ENCODE measurements at places on chromosomes 1 and 21. TPM values are rescaled to one million over a fixed set of nuclear protein-coding genes. Genes with fewer than 3 reads are reported as not detected.

LAD1 gene
- polyA plus RNA-seq, result not detected

RNU1-4 gene
- 55.0 TPM for polyA plus RNA-seq

GNAT2 gene
- not detected for polyA plus RNA-seq

PKP1 gene
- not detected for polyA plus RNA-seq

OR2T33 gene
- polyA plus RNA-seq, result 1.6 TPM

CLCA1 gene
- not detected for polyA plus RNA-seq

CDA gene
- 0.59 TPM for polyA plus RNA-seq

PLXNA2 gene
- polyA plus RNA-seq, result 0.91 TPM

KCNAB2 gene
- 15.7 TPM for polyA plus RNA-seq

RHOU gene
- not detected for polyA plus RNA-seq

OR14K1 gene
- not detected for polyA plus RNA-seq

EPHB2 gene
- not detected for polyA plus RNA-seq

FMO3 gene
- not detected for polyA plus RNA-seq

PSEN2 gene
- polyA plus RNA-seq, result 9.4 TPM

CBS gene
- not detected for polyA plus RNA-seq

PLA2G5 gene
- not detected for polyA plus RNA-seq

LIN28A gene
- not detected for polyA plus RNA-seq

RGS8 gene
- polyA plus RNA-seq, result not detected

SERPINC1 gene
- polyA plus RNA-seq, result not detected

ETV3L gene
- polyA plus RNA-seq, result not detected

RPTN gene
- polyA plus RNA-seq, result not detected

GUCA2B gene
- not detected for polyA plus RNA-seq

FLG2 gene
- not detected for polyA plus RNA-seq

ZNF669 gene
- polyA plus RNA-seq, result 67.7 TPM

OR2T29 gene
- polyA plus RNA-seq, result 0.33 TPM

CAPN8 gene
- not detected for polyA plus RNA-seq

RASSF5 gene
- polyA plus RNA-seq, result 141 TPM

OR2T1 gene
- polyA plus RNA-seq, result not detected

MNDA gene
- 26.3 TPM for polyA plus RNA-seq

RGS1 gene
- 355 TPM for polyA plus RNA-seq

SAMD11 gene
- polyA plus RNA-seq, result not detected

MPZ gene
- not detected for polyA plus RNA-seq

OR2L3 gene
- polyA plus RNA-seq, result not detected

APCS gene
- not detected for polyA plus RNA-seq

LCE3E gene
- not detected for polyA plus RNA-seq

HSD11B1 gene
- polyA plus RNA-seq, result not detected

C1orf116 gene
- polyA plus RNA-seq, result 0.08 TPM

CASQ1 gene
- not detected for polyA plus RNA-seq

C1QC gene
- not detected for polyA plus RNA-seq

MYOC gene
- not detected for polyA plus RNA-seq

Measured in naive B cell (primary cell).